ENCODE measurements at places on chromosomes 6 and 20.

DNA sequence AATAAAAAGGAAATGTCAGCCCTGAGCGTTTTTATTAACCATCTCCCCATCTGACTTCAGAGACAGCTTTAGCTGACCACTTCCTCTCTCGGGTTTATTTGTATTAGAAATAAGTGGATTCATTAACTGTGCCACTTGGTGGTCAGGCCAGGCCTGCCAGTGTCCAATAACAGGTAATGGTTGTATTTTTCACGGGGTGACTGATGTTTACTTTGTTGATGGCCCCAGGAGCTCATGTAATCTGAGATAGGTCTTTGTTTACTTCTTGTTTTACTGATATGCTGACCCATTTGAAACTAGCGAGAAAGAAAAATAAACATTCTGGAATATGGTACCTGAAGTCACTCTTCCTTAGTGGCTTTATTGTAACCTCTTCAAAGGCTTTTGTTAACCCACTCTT lies 504.3 kb upstream of the SLC35B3 start:
- DNase-seq = no peak

DNA sequence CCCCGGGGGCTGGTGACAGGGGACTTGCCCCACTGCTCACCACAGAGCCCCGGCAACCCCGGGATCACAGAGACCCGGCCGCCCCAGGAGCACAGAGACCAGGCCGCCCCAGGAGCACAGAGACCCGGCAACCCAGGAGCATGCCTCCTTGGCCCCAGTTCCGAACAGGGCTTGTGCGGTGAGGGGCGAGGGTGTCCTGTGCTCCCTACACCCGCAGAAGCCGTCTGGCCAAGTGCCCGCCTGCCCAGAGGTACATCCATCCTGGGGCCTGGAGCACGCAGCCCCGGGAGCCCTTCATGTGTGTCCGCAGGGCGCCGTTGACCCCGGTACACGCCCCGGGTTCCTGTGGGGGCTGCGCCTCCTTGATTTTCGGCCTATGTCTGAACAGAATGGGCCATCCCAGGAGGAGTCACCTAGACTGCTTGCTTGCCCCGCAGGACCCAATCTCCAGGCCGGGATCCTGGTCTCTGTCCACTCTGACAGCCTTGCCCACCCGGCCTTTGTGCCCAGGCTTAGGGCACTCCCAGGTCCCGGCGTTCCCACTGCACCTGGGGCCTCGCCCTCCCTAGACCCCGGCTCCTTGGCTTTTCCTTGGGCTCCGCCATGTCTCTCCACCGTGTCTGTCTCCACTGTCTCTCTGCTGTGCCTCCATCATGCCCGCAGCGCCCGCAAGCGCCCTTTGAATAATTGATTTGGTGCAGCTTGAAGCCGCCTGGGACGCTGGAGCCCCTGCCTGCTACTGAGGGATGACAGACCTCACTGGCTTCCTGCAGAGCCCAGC lies 219.8 kb downstream of the ERMARD start:
- DNase-seq = no peak

GRCh38 chr20:37919389-37920040 lies 16.6 kb downstream of the VSTM2L start:
- DNase-seq = no peak

GRCh38 chr6:43725643-43726580 lies 38.3 kb upstream of the MRPS18A start:
- no peak for DNase-seq

GRCh38 chr6:31031095-31031494 lies 20.8 kb downstream of the MUC22 start:
- DNase-seq = no peak

DNA sequence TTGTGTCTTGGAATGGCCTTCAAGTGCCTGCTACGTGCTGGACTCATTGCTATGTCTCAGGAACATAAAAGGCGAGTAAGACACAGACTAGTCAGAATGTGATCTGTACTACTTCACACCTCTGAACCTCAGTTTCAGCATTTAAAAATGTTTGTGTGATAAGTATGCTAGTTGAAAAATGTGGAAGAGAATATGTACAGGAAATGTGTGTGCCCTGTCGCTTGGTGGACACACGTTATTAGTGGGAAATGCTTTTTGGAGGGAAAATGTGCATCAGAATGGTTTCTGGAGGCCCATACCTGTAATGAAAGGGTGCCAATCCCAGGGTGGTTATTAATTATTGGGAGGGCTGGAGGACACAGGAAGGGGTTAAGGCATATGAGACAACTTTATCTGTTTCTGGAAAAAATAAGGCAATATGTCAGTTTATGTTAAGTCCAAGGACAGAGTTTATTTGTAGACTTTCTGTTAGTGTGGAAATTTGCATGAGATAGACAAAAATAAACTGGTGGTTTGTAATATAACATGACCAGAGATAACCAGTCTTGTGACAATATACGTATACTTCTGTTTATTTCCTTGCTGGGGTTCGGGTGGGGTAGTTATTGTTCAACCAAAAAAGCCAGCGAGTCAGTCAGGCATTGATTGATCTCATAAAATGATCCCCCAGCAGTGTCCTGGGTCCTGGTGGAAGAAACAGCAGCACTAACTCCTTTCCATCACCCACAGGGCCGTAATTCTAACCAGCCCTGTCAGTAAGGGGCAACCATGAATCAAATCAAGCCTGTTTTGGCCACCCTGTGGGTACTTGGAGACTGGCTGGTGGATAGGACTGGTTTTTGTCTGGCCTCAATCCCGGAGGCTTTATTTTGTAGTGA lies 117.9 kb downstream of the JARID2 start:
- no peak for DNase-seq

- DNase-seq = no peak
Measured at GRCh38 chr20:36351937-36352336, 45.8 kb downstream of the DLGAP4 start.

DNA sequence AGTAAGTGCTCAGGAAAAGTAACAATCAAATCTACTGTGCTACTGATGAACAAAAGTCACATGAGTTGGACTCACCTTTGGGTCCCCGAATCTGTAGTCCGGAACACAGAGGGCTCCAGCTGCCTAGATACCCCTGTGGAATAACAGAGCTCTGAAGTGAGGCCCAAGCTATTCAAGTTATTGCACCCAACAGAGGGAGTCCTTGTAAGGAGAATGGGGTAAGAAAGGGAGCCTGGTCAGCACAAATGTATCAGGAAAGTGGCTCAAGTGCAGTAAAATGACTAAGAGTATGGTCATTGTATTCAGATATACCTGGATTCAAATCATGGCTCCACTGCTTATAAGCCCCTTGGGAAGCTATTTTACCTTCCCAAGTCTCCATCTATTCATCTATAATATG lies 20.9 kb downstream of the EDN1 start:
- DNase-seq = no peak

DNA sequence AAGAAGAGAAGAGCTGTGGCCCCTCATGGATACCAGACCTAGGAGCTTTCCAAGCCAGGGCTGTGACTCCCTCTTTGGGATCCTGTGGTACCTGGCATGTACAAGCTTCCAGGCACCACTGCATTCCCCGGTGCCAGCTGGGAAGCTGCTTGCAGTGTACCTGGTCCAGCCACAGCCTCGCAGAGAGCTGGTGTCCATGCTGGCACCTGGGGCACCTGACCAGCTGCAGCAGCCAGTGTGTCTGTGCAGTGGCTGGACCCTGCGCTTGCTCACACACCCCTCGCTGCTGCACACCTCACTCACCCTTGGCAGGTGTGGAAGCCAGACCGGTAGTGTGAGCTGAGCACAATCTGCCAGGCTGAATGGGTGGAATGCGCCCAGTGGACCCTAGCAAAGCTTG lies 190.9 kb upstream of the MAN1A1 start:
- no peak for DNase-seq

DNA sequence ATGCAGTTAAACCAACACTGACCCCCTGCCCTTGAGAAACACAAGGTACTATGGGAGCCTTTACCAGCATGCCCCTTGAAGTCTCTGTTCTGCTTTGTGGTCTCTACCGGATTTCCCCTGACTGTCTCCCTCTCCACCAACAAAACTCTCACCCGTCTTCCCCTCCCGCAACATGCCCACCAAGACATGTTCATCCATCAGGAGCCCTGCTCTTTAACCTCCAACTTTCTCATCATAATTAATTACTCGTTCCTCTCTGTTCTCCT lies 1.1 kb downstream of the ZNF165 start:
- DNase-seq = no peak

GRCh38 chr6:53979468-53980067 lies 131.7 kb upstream of the MLIP start:
- DNase-seq = peak; percentile 58

DNA sequence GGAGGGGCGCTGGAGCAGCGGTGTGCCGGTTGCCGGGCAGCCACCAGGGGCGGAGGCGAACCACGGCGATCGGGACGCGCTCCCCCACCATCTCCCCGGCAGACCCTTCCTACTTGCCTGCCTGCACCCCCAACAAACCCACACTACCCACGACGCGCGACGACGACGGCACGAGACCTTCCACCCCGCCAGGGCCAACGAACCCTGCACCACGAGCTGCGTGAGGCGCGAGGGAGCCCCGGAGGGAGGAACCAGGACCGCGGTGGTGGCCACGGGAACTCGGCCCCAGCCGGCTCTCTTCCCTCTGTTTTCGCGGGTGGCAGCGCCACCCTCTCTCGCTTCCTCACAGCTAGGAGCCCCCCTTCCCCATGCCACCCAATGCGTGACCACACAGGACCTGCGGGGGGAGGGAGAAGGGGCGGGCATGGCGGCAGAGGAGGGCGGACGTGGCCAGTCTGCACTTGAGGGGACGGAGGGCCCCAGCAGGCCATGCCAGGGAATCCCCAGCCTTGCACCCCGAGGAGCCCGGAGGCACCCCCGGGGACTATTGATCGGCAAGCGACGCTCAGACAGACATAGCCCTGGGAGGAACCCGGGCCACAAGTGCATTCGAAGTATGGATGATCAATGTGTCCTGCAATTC lies 1516.4 kb upstream of the DEFB115 start:
- DNase-seq = no peak

GRCh38 chr20:15185322-15185721 lies 847.9 kb upstream of the FLRT3 start:
- DNase-seq = no peak

DNA sequence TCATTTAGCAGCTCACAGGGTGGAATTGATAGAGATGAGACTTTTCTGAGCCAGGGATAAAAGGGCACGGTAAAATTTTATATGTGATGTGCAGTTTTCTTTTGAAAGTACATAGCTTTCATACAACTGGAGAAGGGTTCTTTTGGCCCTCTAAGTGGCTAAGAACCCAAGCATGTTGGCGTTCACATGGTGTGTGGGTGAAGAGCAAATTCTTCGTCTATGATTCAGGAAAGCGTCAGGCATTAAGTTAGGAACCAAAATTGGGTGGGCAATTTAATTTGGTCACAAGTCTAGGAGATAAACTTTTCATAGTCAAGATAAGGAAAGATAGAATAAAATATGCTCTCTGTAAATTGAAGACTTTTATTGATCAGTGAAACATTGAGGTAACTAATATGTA lies 153.9 kb downstream of the UTRN start:
- DNase-seq = no peak

GRCh38 chr6:9405369-9405768 lies 970.0 kb upstream of the SLC35B3 start:
- DNase-seq = no peak

DNA sequence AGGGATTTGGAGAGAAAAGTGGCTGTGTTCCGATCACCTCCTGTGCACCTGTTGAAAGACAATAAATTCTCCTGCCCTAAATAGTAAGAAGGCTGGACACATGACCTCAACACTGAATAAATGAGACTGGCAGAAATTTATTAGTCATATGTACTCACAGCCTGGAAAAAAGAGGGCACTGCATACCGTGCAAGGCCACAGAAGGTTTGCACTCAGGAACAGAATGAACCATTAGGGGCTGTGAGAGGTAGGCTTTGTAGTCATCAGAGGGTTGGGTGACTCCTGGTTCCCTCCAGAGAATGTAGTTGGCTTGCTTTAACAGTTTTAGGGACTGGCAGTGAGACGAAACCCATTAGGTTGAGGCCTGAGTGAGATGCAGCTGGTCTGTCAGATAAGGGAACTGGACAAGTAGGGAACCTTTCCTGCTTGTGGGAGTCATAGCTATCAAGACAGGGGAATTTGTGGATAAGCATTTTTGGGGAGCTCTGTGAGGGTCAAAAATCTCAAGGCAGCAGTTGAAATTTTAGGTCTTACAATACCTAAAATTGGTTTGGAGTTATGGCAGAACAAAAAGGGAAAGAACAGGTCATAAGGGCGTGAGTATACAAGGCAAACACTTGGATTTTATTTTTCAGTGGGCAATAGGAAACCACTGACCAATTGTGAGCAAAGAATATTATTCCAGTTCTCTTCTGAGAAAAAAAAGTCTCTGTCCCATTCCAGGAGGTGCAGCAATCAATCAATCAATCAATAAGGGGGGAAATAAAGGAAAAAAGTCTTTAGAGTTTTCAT lies 67.9 kb upstream of the BTN3A2 start:
- no peak for DNase-seq

DNA sequence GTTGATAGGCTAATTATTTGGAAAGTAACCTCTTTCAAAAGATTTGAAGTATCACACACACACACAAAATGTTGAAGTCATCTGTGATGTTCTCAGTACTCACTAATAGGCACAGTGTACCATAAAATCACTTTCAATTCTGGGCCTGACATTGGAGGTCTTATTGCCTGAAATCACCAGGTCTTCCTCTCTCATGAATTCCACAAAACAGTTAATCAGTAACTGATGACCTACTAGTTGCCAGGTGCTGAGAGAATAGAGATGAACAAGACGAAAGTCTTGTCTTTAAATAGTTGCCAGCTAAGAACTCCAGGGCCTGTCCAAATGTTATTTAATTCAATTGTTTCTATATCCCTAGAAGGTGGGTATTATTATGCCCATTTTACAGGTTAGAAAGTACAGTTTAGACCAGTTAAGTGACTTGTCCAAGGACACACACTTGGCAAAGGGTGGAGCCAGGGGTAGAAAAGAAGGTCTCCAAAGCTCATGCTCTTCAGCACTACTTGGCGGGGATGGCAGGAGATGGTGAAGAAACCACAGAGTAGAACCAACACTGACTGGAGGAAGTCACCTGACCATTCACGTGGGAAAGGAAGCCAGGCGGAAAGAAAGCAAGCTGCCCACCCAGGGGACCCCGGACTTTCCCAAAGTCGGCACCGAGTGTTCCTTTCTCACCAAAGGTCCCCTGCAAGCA lies 116.4 kb downstream of the KIF6 start:
- no peak for DNase-seq

GRCh38 chr20:12927489-12927888 lies 81.3 kb upstream of the SPTLC3 start:
- no peak for DNase-seq

- DNase-seq = no peak
Measured at GRCh38 chr20:15446373-15446772, 1109.0 kb upstream of the FLRT3 start.

DNA sequence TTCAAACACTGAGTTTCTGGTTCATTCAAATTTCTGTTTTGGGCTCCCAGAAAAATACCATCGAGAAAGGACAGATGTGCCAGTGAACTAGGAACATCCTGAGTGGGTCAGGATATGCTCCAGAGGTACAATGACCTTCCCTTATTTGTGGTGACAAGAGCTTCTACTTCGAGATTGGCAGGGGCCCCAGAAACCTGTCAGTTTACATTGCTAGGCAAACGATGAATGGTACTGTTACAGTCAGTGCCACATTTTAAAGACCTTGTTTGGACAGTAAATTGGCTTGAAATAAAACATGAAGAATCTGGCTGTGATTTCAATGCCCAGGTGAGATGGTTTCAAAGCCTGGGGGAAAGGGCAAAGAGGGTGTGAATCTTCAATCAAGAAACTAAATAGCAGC lies 454.5 kb upstream of the ID4 start:
- no peak for DNase-seq

- no peak for DNase-seq
Measured at GRCh38 chr6:56573624-56574023, 69.1 kb downstream of the DST start.

Data from midbrain (tissue), 1 donor.